Breast epithelium (tissue), 4 donors: ENCODE measurements at places on chromosomes 6 and 20. TPM values are rescaled to one million over a fixed set of nuclear protein-coding genes. Genes with fewer than 3 reads are reported as not detected.

Gene PET117
- 12.3 TPM for total RNA-seq

Gene SOX12
- 3.7 TPM for total RNA-seq

Gene SNRPB2
- total RNA-seq: 34.8 TPM

Gene MUC21
- not detected for total RNA-seq

Gene EPPIN
- not detected for total RNA-seq

Gene PERP
- 62.9 TPM for total RNA-seq

Gene APOBEC2
- not detected for total RNA-seq

Gene WFDC5
- total RNA-seq: not detected

Gene CDH22
- total RNA-seq: 0.66 TPM

Gene GPR6
- not detected for total RNA-seq

Gene BANF2
- not detected for total RNA-seq

Gene GNAS-AS1
- total RNA-seq: 0.98 TPM

Gene EYA4
- 0.44 TPM for total RNA-seq

Gene SLC26A8
- not detected for total RNA-seq
